ENCODE measurements at places on chromosomes 7 and 10.

- DNase-seq, result no peak
Measured at GRCh38 chr10:26486304-26486703, 48.2 kb downstream of the APBB1IP start.

DNA sequence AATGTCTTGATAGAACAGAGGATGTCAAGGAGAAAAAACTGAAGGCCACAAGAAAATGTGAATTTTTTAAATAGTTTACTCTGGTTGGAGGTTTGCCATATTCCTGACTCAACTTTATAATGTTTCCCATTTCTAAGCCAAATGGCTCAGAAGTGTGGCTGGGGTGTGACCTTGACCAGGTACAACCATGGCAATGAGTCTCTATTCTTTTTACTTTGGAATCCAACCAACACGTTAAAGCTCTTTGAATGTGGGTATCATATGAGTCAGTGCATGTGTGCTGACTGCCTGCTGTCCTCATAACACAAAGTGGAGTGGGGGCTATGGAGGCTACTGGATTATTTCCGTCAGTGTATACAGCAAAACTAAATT lies 33.5 kb upstream of the DLD start:
- DNase-seq, result no peak

GRCh38 chr7:112782498-112782897 lies 7.7 kb downstream of the TMEM168 start:
- DNase-seq, result no peak

DNA sequence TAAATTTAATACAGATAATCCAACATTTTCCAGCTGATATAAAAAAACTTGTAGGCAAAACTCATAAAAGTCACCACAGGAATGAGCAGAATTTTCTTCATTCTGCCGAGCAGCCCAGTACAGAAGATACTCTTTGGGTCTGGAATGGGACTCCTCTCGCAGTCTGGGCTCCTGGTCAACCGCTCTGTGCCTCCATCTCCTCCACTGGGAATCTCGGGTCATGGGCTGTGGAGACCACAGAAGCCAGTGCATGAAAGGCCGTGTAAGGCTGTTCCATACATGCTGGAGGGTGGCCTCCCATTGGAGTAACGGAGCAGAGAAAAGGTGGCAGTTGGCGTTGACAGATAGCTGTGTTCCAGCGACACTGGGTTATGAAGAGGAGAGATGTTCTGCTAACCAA lies 616.4 kb upstream of the MGMT start:
- no peak for DNase-seq

GRCh38 chr10:109726473-109726872 lies 196.8 kb downstream of the XPNPEP1 start:
- DNase-seq, result no peak

DNA sequence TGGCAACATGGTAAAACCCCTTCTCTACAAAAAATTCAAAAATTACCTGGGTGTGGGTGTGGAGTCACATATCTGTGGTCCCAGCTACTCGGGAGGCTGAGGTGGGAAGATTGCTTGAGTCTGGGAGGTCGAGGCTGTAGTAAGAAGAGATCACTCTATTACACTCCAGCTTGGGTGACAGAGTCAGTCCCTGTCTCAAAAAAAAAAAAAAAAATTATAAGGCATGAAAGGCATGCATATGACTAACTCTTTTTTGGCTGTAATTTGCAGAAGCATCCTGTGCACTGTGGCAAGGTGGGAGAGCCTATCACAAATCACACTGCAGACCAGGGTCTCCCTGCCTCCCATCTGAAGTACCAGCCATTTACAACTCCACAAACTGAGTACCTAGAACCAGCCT lies 14.1 kb upstream of the MYPN start:
- DNase-seq, result no peak
